ENCODE measurements at places on chromosomes 16 and 17. TPM values are rescaled to one million over a fixed set of nuclear protein-coding genes. Genes with fewer than 3 reads are reported as not detected.

- no peak for DNase-seq
These were observed at the start of gene MT1G for GRCh38 chr16:56667581-56668571. TSS of gene MT1G (minus strand) at chr16:56668065. CDS start at chr16:56667993, 72 bp downstream.

- no peak for DNase-seq
These were observed 19.6 kb downstream of the MAP2K3 start for GRCh38 chr17:21304091-21304490.

DNA sequence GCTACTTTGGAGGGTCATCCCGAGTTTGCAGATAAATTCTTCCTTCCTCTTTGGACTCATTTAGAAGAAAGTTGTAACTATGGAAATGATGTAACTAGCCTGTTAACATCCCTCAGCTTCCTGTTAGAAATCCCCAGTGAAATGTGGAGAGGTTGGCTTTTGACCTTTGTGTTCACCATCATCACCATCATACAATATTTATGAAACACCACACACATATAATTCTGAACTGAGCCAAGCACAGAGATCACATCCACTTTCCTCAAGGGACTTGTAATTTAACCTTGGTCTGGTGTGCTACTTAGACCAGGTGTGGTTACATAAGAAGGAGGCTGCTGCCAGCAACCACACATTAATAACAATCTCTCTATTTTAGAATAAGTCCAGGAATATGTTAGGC is 2.5 kb downstream of the CAPNS2 start:
- DNase-seq: no peak

DNA sequence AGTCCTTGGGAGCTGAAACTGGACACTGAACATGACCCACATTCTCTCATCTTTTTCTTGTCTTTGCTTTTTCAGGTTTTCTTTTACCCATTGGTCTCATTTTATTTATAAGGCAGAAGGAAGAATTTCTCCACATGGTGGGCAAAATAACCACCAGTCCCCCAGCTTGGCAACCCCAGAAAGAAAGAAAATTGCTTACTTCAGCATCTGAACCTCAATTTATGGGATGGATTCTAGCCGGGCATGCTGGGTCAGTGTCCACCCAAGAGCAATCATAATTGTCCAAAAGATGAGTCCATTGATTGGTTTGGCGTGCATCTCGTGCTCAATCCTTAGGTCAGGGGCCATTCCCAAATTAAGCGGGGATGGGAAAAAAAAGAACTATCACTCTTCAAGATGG is 163.7 kb downstream of the TMEM114 start:
- DNase-seq: no peak

DNA sequence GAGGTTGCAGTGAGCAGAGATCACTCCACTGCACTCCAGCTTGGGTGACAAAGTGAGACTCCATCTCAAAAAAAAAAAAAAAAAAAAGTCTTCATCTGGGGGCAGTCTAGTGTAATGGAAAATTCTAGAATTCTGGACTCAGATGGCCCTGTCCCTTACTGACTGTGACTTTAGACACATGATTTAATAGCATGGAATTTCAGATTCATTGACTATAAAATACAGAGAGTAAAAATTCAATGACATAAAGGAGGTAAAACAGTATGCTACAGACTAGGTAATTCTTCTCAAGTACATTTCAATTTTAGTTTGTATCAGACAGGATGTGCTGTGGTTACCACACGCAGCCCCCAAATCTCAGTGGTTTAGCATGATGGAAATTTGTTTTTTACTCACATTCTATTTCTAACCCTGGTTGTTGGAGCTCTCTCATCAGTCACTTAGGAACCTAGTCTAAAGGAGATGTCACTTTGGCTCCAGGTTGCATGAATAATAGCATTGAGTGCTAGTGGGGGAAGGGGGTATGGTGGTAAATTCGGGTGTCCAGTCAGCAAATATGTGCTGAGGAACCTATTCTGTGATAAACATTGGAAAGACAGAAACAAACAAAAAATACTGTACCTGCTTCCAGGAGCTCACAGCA is 444.0 kb downstream of the XYLT1 start:
- no peak for DNase-seq

ZPBP2 gene
- polyA plus RNA-seq: not detected

DNA sequence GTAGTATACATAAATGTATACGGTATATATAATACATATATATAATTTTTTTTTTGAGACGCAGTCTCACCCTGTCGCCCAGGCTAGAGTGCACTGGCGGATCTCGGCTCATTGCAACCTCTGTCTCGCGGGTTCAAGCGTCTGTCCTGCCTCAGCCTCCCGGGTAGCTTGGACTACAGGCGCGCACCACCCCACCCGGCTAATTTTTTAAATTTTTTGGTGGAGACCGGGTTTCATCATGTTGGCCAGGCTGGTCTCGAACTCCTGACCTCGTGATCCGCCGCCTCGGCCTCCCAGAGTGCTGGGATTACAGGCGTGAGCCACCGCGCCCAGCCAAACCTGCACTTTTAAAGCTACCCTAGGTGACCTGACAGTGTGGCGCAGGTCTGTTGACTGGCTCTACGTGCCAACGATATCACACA is 745 bp downstream of the PAM16 start:
- DNase-seq: no peak

DNA sequence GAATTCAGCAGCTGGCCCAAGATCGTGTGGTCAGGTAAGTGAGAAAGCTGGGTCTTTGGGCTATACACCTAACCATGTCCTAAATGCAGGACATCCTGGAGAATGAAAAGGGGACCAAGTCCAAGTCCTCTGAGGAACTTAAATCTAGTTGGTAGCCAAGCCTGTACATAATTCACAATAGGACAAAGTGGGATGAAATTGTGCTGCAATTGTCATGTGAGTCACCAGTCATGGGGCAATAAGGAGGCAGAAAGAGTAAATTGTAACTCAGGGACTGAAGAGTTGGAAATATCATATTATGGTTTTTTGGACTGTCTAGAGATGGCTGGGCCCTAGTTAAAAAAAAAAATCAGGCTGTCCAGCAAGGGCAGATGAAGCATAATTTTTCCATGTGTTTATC is 202.6 kb downstream of the CYLD start:
- DNase-seq: no peak

- no peak for DNase-seq
These were observed 158.7 kb upstream of the TBX2 start for GRCh38 chr17:61240851-61241468.

All from left kidney (tissue), 8 donors.